Chondrocyte (in vitro differentiated cells): ENCODE measurements at places on chromosomes 1 and 21. TPM values are rescaled to one million over a fixed set of nuclear protein-coding genes. Genes with fewer than 3 reads are reported as not detected.

The TMED5 gene
- 23.5 to 34.6 TPM (median 33.6 TPM) in 3 replicates for total RNA-seq

DNA sequence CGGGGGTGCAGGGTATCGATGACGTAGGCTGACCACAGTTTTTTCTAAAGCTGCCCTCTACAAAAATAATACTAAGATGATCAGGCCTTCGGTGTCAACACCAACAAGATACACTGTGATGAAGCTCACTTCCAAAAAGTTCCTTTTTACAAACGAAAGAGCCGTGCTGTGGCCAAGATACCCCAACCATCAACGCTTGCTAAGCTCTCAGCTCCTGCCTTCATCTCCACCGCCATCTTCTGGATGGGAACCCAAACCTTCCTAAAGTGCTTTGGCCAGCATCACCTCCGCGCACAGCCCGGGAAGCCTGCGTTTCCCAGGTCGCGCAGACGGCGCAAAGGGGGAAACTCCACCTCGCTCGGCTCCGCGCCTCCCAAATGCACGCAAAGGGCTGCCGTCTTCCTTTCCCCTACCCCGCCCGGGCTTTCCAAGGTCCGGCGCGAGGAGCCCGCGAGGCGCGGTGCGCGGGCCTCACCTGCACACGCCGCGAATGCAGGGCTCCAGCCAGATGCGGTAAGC lies 541 bp downstream of the USP48 start:
- no peak for DNase-seq

DNA sequence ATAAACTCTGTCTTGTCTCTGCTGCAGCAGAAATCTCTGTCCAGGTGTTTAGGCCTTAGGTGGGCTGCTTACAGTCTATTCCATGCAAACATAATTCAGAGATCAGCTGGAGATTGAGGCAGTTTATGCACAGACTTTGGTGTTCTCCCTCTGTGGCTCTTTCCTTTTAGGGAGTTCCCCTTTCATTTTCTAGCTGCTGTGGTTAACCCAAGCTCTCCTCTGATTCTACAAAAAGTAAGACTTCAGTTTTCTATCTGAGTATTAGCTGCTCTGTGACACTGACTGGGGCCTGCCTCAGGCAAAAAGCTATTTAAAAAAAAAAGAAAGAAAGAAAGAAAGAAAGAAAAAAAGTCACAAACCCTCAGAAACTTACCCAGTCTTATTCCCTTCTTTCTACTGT lies 211.1 kb downstream of the CAMTA1 start:
- no peak for DNase-seq

DNA sequence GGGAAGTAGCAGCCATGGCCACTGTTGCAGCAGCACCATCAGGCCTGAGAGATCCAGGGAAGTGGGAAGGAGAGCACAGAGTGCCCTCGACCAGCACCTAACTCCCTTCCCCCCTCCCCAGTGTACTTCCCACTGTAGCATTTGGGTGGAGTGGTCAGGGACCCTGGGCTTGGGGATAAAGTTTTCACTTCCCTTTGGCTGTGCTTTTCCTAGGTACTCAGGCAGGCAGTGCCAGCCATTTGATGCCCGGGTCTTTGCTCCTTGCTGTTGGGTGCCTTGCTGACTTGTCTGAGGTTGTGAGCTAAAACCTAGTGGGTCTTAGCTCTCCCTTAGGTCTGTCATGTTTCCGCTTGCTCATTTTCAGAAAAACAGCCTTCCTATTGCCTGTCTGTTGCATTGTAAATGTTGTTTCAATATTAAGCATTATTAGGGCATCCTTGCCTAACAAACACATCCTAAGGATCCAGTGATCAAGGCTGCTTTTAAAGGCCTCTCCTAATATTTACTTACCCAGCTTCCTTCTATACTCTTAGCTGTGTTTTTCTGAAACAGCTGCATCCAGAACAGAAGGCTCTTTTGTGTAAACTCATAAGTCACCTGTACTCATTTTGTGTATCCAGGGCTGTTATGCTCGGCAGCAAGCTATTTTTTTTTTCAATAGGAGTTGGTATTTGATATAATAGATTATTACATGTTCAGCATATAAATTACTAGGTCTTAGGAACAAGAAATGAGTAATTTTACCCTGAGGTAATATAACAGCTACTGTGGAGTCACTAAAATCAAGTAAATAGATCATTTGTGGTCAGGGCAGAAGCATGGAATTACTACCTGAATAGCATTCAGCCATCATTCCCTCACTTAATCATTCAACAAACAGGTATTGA lies 418.6 kb upstream of the PROX1 start:
- DNase-seq = no peak

GRCh38 chr1:5559078-5559477 lies 433.1 kb downstream of the NPHP4 start:
- no peak for DNase-seq

- no peak for DNase-seq
Observed at GRCh38 chr1:246907472-246907871, 24.3 kb downstream of the AHCTF1 start.

DNA sequence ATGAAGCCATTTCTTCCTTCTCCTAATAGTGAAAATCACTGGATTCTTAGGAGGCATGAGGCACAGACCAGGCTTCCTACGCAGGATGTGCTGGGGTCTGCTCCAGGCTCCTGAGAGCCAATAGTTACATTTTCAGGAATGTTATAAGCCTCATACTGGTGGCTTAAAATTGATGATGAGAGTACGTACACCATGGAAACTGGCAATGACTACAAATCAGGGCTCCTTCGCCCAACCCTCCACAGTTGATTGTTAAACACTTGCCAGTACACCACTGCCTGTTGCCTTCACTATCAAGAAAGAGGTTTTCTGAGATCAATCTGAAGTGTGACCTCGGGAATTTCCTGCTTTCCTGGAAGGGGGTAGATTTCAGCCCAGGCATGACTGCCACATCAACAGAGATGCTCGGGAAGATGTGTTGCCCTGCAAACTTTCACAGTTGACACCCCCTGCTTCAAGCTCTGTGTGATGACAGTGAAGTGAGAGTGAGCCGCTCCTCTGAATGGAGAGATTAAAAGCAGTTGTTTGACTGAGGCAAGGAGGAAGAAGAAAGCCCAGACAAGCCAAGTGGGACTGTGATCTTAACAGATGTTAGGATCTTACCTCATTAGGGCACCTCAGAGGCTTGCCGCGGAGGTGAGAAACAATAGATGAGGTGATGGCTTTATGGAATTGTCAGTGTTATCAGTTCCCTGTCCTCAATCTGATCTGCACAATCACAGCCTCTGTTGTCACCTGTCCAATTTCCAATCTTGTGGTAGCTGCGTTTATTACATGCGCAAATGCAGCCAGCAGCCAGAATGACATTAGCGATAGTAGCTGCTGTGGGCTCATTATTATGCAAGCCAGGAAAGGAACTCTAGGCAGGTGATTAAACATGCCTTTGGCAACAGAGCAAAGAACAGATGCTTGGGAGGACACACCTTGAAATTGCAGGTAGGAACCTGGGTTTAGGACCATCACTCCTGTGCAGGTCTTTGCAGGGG lies 277.3 kb downstream of the KAZN start:
- DNase-seq = no peak

The OR10T2 gene
- not detected in 3 replicates for total RNA-seq

- no peak for DNase-seq
Observed at GRCh38 chr1:161792740-161793139, 26.6 kb downstream of the ATF6 start.

GRCh38 chr1:10854856-10855459 lies 58.5 kb upstream of the CASZ1 start:
- no peak for DNase-seq

DNA sequence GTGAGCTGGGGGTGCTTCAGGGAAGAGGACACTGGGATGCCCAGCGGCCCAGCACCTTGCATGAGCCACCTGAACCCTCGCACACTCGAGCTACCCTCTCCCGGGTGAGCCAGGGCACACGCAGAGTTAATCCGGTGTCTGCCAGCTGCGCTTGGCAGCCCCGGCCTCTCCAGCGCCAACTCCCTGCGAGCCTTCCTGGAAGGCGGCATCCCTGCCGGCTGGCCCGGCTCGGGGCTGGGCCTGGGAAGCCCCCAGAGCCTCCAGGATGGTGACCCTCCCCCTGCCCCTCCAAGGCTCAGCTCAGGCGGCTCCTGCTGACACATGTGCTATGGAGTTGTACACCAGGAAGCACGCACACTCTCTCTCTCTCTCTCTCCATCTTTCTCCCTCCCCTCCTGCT lies 48.7 kb downstream of the RAP1GAP start:
- no peak for DNase-seq

The PTAFR gene
- total RNA-seq = 0.07 to 0.10 TPM in 2 of 3 replicates, not detected in the other

DNA sequence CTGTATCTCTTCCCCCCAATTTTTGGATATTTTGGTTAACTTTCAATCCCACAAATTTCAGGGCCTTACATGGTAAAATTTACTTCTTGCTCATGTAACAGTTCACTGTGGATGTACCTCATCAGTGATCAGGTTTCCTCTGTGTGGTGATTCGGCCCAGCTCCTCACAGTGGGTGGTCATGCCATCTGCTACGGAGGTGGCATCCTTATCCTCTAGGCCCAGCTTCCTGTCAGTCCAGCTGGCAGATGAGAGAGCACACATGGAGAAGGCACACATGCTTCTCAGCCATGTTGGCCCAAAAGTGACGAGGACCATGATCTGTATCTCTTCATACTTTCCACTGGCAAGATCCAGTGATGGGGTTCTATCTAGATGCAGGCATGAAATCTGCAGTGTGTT lies 27.2 kb downstream of the PCBP3 start:
- DNase-seq = no peak

GRCh38 chr1:185636848-185637247 lies 97.3 kb upstream of the HMCN1 start:
- no peak for DNase-seq

The NBPF4 gene
- total RNA-seq = not detected in 3 replicates

GRCh38 chr1:156499842-156500542 lies 583 bp downstream of the MEF2D start:
- peak; percentile 82 for DNase-seq

The CALML6 gene
- total RNA-seq = 2.1 to 2.3 TPM (median 2.1 TPM) in 3 replicates

- no peak for DNase-seq
Observed at GRCh38 chr1:41639332-41639936, 155.0 kb upstream of the EDN2 start.

DNA sequence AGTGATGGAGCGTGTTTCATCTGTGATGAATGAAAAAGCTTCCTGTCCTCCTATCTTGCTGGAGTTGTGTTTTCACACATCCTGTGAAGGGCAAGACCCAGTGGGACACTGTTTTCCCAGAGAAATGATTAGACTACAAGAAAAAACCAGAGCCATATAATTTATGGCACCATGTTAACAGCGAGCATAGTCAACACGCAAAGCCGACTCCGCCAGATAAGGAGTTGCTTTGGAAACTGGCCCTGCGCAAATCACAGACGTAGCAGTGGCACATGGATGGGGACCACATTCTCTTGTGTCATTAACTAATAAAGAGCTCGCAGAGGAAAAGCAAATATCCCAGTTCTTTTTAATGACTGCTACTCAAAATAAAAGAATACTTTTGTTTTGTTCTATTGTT lies 471.2 kb upstream of the RUNX1 start:
- no peak for DNase-seq

DNA sequence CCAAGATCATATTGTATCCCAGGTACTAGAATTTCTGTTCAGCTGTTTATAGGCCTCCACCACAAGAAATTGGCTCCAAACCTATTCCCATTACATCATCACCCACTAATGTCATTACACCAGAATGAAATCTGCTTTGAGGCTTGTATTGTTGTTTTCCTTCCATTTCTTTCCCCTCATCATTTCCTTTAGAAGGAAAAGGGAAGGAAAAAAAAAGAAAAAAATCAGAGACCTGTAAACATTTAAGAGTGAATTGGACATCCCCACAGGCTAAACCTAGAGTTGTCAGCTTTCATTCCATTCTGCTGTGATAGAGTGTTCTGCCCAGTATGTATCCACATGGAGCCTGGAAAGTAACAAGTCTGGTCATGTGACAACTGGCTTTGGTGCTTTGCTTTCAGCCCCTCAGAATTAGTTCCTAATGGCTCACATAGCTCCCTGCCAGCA lies 44.6 kb downstream of the NFYC start:
- no peak for DNase-seq

The OVAAL gene
- total RNA-seq = not detected in 3 replicates

DNA sequence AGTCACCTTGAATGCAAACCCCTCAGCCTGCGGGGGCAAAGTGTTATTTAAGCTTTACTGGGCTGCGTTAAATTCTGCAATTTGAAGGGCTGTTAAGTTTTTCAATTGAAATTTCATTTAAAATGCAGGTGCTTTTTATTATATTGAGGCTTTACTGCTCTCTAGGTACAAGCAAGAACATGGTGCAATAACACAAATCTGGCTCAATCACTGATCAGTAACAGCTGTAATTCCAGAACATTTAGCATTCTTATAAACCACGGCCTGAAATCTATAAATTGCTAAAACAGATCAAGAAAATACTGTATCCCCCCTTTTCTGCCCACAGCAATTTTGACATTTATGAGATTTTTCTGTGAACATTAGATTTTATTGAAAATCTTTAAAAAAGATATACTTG lies 322.8 kb downstream of the KCTD3 start:
- DNase-seq = no peak

The SLC25A34 gene
- 0.90 to 1.9 TPM (median 1.3 TPM) in 3 replicates for total RNA-seq

The C1QB gene
- total RNA-seq = not detected in 3 replicates

DNA sequence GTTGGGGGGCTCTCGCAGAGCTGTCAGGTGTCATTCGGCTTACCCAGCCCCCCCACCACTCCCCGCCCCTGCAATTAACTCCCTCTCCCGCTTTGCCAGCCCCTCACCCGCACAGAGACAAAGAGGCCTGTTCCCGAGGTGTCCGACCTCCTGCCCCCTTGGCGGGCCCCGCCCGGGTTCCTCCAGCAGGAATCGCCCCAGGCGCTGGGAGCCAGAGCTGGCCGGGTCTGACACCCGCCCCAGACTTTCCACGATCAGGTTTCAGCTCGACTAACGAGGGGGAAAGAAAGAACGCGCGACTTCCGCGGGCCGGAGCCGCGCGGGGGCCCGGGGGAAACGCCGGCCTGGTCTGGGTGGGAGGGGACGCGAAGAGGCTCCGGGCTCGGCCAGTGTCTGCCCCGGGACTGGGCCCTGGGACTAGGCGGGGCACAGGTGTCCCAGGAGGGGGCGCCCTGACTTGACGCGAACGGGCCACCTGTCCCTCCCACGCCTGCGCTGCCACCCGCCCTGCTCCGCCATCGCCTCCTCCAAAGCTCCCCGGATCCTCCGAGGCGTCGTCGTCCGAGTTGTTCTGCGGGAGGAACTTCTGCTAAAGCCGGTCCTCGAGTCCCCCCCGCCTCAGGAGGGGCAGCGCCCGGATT lies 36.4 kb upstream of the HHAT start:
- peak; percentile 96 for DNase-seq

The OR2M3 gene
- total RNA-seq = not detected in 3 replicates

The MATN1 gene
- 0.19 to 0.82 TPM (median 0.47 TPM) in 3 replicates for total RNA-seq

- no peak for DNase-seq
Observed at GRCh38 chr1:65979136-65980044, 186.7 kb downstream of the PDE4B start.

GRCh38 chr1:89998306-89998705 lies 3.4 kb downstream of the ZNF326 start:
- DNase-seq = no peak

DNA sequence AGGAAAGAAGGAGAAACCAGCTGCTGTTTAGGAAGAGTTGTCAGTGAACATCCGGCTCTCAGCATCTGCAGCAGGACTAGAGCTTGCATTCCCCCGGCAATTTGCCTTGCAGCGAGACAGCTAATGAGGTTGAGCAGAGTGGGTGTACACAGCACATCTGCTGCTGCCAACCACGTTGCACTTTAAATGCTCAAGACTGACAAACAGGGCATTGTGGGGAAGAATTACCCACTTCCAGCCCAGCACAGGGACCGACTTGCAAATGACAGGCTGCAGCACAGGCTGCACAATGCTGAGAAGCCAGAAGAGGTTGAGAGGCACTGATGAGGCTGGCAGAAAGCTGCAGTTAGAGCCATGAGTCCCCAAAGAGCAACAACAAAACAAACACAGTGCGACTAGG lies 47.5 kb upstream of the PLA2G2C start:
- no peak for DNase-seq

The FMO3 gene
- 0.21 to 0.31 TPM (median 0.27 TPM) in 3 replicates for total RNA-seq

The TGFB2 gene
- 140 to 237 TPM (median 226 TPM) in 3 replicates for total RNA-seq

The GNB1 gene
- 419 to 543 TPM (median 538 TPM) in 3 replicates for total RNA-seq

The ACKR1 gene
- total RNA-seq = not detected in 3 replicates
